Activated CD4-positive, alpha-beta T cell treated with anti-CD3 and anti-CD28 coated beads, Interleukin-2, amount 50 U/mL, for 16 hours (primary cell): ENCODE measurements at places on chromosomes 7 and 10.

GRCh38 chr7:157877298-157878090 is 540.7 kb downstream of the DNAJB6 start:
- DNase-seq, result no peak

- no peak for DNase-seq
Measured at GRCh38 chr7:44080686-44081265, 1.6 kb downstream of the POLM start.

DNA sequence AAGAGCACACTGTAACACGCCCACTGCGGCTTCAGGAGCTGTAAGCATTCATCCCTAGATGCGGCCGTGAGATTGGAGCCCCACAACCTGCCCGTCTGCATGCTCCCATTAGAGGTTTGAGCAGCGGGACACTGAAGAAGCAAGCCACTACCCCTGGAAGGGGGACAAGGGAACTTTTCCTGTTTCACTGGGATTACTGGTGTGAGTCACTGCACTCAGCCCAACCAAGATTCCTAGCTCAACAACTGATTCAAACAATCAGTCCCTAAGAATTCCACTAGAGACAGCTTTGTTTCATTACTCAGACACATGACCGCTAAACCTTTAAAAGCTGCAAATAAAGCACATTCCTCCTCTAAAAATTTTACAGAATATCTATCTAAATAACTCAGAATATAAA is 69.8 kb downstream of the ORC5 start:
- DNase-seq, result no peak

DNA sequence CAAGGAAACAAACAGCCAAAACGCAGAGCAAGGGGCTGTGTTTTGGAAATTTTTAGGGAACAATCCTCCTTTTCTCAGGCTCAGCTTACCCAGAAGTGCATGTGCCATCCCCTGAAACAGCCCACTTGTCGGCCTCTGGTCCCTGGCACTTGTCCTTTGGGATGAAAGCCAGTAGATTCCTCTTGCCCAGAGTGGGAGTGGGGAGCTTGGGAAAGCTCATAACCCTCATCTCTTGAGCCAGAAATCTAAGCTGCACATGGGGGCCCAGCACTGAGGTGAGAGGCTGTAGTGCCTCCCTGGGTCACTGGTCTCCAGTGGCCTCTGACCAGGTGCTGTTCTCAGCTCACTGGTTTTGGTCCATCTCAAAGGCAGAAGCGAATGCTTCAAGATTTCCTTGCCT is 150.3 kb downstream of the RNF216 start:
- DNase-seq, result no peak

DNA sequence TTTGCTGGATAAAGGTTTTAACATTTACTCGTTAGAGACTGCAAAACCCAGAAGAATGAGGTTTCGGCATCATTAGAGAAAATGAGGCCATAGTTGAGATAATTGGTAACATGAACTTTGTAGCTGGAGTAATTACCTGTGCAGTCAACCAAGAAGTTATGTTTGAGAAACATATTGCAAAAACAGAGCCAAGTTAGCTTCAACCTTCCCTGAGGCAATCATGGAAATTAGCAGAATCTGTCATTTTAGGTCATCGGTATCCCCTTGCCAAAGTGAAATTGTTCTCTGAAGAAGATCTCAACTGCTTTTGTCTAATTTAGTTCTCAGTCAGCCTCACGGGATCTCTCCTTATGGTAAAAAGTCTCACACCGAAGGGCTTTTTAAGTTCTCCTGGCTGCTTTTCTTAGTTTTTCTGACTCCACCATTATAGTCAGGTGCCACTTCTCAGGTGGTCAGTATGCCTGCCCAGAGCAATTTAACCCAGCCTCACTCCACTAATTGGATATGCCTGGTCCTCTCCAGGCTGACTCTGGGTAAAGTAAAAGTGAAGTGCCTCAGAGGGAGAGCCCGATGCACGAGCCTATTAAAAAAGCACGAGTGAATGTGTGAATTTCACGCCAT is 52.5 kb downstream of the NRCAM start:
- DNase-seq, result no peak

GRCh38 chr7:30660331-30661255 is 21.7 kb downstream of the CRHR2 start:
- DNase-seq, result no peak

DNA sequence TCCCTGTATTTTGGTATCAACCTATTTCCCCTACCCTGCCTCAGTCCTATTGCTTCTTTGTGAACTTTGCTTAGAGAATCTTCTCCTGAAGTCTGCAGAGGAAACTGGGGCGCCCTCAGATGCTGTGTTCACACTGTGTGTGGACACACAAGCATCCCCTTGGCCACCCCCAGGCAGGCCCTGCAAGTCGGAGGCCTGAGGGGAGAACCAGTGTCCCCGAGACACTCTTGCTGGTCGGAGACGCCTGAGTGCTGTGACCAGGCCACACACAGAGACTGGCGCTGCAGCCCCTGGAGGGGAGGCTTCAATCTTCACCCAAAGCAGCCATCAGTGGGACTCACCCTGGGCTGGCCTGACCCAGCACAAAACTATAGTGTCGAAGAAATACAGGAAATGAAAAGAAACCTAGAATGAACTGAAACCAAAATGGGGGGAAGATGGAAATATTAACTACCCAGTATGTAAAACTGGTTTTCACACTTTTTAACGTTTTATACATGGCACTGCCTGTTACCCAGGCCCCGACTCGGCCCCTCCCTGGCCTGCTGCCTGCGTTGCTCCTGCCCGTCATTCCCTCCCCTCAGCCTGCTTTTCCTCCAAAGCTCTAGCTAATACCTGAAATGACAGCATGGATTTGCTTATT is 48.4 kb upstream of the FAM20C start:
- no peak for DNase-seq

DNA sequence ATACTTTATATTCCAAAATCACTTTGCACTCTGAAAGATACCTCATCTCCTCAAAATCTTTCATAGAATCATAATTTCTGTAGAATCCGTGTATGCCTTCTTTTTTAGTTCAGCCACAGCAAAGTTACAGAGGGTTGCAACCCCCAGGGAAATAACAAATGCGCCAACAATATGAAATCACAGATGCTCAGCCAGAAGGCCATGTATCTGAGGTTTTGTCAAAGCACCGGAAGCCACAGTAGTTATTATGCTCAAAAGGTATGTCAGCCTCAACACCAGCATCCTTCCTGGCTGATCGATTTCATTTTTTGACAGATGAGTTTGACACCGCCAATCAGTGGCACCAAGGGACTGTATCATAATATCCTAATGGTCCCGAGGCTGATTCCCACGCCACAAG is 204.1 kb downstream of the KCNMA1 start:
- DNase-seq, result no peak

DNA sequence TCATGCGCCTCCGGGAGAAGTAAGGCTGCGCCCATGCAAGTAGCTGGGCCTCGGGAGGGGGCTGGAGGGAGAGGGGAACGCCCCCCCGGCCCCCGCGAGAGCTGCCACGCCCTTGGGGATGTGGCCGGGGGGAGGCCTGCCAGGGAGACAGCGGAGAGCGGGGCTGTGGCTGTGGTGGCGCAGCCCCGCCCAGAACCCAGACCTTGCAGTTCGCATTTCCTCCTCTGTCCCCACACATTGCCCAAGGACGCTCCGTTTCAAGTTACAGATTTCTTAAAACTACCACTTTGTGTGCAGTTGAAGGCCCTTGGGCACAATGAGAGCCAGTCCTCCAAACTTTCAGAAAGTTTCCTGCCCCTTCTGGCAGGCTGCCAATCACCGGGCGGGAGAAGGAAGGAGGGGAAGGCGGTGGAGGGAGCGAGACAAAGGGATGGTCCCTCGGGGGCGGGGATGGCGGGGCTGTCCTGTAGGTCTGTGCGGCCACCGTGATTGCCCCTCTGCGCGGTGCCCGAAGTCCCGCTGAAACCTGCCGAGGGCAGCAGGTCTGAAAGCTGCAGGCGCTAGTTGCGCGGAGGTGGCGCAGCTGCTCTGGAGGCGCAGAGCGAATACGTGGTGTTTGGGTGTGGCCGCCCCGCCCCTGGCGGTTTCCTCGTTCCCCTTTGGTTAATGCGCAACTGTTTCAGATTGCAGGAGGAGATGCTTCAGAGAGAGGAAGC is 2.1 kb downstream of the VIM start:
- DNase-seq, result peak; percentile 93

- no peak for DNase-seq
Measured at GRCh38 chr7:14773729-14774271, 128.8 kb downstream of the DGKB start.

GRCh38 chr10:43913676-43914235 is 265.1 kb upstream of the ZNF32 start:
- no peak for DNase-seq

DNA sequence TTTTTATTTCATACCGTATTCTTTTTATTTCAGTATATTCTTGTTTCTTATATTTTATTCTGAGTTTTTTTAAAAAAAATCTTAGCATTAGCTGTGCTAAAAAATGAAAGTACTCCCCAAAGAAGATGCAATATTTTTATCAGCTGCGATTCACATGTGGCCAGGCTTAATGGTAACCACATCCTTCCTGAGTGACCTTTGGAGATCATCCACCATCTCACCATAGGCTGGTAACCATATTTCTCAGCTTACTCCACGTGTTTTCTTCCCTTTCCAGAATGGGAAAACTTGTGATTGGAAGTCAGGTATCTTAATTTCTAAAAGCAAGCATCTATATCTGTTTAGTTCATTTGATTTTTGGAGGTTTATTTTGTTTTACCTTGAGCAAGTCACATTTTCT is 18.8 kb upstream of the LIPM start:
- DNase-seq, result no peak

- no peak for DNase-seq
Measured at GRCh38 chr10:59324597-59324996, 37.8 kb downstream of the FAM13C start.
